ENCODE measurements at places on chromosomes 6 and 20. TPM values are rescaled to one million over a fixed set of nuclear protein-coding genes. Genes with fewer than 3 reads are reported as not detected.

GRCh38 chr20:3686867-3687321, 5.1 kb upstream of the ADAM33 start:
- no peak for DNase-seq

DNA sequence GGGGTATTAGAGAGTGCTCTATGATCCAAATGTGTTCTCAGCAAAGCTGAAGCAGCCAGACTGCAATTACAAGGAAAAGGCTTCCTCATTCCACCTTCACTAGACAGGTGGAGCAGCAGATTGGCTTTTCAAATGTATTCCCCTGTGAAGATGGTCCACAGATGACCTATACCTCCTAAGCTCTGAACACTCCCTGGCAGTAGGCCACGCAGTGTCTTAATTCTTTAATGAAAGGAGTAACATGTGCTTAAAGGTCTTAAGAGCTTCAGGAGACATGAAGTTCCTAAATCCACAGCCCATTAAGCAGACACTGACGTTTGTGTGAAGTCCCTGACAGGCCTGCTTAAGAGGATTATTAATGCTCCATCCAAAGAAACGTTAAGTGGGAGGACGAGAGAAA, 138.9 kb upstream of the NUP153 start:
- no peak for DNase-seq

GRCh38 chr6:1393641-1394283, 4.4 kb downstream of the FOXF2 start:
- no peak for DNase-seq

GRCh38 chr6:118377711-118378414, 170.2 kb upstream of the PLN start:
- no peak for DNase-seq

GRCh38 chr20:32482442-32483261, 102.5 kb downstream of the NOL4L start:
- no peak for DNase-seq

CLVS2 gene
- total RNA-seq: not detected

TFAP2D gene
- not detected for total RNA-seq

ULBP1 gene
- 11.5 TPM for total RNA-seq
